K562 (cell line): ENCODE measurements at places on chromosomes 11 and 22. TPM values are rescaled to one million over a fixed set of nuclear protein-coding genes. Genes with fewer than 3 reads are reported as not detected.
A peak's percentile ranks its signal among the peaks of the same experiment; 100 is the strongest.

B3GAT1 gene
- 0.42 and 0.53 TPM in 2 replicates for total RNA-seq

PDGFD gene
- total RNA-seq: 0.11 and 0.22 TPM in 2 replicates

NEFH gene
- 12.7 and 14.5 TPM in 2 replicates for total RNA-seq

TMEM132A gene
- 0.24 and 0.47 TPM in 2 replicates for total RNA-seq

NCAM1 gene
- 0.09 TPM in 2 replicates for total RNA-seq

TCN1 gene
- total RNA-seq: 4.6 and 6.6 TPM in 2 replicates

NLRP6 gene
- total RNA-seq: 0.18 TPM in 1 of 2 replicates, not detected in the other

GDPD4 gene
- total RNA-seq: not detected in 2 replicates

MSANTD2 gene
- 5.1 and 5.3 TPM in 2 replicates for total RNA-seq

GRCh38 chr11:39365809-39366436 lies 2093.5 kb downstream of the LRRC4C start:
- DNase-seq: no peak

GRCh38 chr22:39738746-39739145 lies 154.8 kb downstream of the ENTHD1 start:
- DNase-seq: no peak

DNA sequence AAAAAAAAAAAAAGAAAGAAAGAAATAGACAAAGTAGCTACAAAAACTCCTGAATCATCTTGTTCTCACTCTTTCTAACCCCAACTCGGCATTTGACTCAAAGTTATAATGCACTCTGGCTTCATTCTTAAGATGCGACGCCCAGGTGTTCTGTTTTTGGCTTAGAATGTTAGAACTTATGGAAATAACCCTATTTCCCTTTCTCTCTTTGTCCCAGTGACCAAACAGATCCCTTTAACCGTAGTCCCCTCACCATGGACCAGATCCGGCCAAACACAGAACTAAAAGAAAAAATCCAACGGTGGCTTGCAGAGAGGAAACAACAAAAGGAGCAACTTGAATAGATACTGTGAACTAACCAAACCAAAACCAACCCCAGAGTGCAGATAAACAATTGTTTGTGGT lies 5.3 kb upstream of the ATP5MG start:
- DNase-seq: no peak

- no peak for DNase-seq
These were observed 115.7 kb downstream of the WNT7B start for GRCh38 chr22:45861259-45861658.

- DNase-seq: no peak
These were observed 43.8 kb upstream of the RTL6 start for GRCh38 chr22:44541671-44542319.

- no peak for DNase-seq
These were observed 201.1 kb downstream of the BRD1 start for GRCh38 chr22:49626361-49627216.

DNA sequence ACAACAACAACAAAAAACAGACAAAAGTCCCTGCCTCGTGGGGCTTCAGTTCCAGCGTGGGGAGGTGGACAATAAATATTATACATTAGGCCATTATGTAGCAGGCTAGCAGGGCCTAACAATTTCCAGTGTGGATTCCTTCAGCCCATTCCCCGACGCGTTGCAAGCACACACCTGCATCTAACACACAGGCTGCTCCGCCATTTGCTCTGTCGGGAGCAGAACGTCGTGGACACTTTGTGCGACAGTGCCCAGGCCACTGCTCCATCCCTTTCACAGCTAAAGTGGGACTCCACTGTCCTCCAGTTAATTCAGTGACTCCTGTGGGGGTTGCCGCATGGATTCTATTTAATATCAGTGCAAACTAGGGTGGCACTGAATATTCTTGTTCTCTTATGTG lies 10.9 kb upstream of the FGF3 start:
- no peak for DNase-seq

DNA sequence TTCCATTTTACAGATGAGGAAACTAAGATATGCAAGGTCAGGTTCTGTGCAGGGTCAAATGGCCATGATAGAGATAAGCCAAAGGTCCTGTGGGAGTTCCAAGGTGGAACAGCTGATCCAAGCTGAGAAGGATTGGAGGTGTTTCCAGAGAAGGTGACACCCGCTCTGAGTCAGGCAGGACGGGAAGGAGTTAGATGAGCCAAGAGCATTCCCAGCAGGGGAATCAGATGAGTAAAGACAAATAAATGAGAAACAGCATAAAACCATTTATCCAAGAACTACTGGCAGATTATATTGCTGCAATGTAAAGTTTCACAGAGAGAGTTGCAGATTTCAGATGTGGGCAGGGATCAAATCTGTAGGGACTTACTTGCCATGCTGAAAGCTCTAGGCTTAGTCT lies 18.9 kb upstream of the HEPHL1 start:
- DNase-seq: no peak

GRCh38 chr22:30728826-30729225 lies 34.2 kb downstream of the OSBP2 start:
- no peak for DNase-seq

- no peak for DNase-seq
These were observed 181.8 kb downstream of the BUD13 start for GRCh38 chr11:116590844-116591570.

- DNase-seq: no peak
These were observed 138.0 kb downstream of the TRPC6 start for GRCh38 chr11:101445761-101446160.

- no peak for DNase-seq
These were observed 41.0 kb upstream of the RASSF10 start for GRCh38 chr11:12968101-12968500.

DNA sequence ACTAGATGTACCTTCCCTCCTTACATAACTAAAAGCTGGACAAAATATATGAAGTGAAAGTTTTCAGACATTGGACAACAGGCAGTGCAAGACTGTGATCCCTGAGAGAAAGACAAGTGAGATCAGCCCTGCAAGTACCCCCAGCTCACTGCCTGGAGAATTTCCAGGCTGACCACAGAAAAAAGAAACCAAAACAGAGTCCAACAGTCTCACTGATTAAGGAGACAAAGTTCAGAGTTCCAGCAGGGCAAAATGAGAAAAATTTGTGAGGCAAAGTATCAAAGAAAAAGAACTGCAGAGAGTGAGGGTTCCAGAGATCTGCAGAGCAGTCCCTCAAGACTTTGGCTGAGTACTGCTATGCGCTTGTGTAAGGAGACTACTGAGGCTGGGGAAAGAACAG lies 47.3 kb upstream of the TMEM45B start:
- no peak for DNase-seq

DNA sequence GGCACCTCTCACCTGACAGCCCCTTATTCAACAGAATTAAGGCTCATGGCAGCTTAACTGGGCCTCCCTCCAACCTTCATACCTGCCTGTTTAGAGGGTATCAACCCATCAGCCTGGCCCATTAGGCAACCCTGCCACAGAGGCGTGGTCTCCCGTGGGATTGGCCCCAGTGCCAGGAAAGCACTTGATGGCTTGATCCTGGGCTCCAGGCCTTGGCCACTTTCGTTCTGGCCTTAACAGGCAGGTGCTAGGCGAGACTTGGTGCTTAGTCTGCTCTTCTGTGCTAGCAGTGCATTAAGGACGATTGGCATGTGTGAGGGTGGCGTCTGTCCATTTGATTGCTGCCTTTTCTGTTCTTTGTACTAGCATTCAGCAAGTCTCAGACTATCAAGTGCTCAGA lies 75.2 kb downstream of the CABIN1 start:
- no peak for DNase-seq

DNA sequence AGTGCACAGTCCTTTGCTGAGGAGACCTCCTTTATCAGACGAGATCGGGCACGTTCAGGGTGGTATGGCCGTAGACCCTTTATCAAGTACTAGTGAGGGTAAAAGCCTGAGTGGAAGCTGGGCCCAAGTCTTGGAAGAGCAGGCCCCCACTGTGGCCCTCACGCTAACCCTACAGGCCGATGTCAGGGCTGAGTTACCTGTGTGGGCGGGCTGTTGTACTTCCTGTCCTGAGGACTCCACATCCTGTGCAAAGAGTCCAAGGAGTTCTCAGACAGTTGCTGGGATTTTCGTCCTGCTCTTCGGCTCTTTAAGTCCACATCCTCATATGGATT lies 34.9 kb downstream of the RPL27A start:
- DNase-seq: peak; percentile 25

GRCh38 chr22:46791201-46791731 lies 28.8 kb downstream of the TBC1D22A start:
- no peak for DNase-seq

DNA sequence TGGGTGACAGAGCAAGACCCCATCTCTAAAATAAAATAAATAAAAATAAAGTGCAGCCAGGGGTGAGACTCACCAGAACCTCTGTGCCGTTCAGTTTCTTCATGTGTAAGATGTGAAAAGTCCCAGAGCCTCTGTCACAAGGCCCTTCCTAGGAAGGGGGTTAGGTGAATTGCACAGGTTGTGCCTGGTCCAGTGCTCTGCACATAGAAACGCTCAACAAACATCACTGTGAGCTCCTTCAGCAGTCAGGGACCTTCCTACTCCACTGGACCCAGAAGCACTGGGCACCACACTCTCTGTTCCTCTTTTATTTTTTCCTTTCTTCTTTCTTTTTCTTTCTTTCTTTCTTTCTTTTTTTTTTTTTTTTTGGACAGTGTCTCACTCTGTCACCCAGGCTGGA lies 22.3 kb downstream of the MRPL21 start:
- DNase-seq: no peak

- no peak for DNase-seq
These were observed 6.0 kb downstream of the OSM start for GRCh38 chr22:30260682-30261081.

GRCh38 chr22:44404341-44405020 lies 91.7 kb upstream of the SHISAL1 start:
- no peak for DNase-seq

DNA sequence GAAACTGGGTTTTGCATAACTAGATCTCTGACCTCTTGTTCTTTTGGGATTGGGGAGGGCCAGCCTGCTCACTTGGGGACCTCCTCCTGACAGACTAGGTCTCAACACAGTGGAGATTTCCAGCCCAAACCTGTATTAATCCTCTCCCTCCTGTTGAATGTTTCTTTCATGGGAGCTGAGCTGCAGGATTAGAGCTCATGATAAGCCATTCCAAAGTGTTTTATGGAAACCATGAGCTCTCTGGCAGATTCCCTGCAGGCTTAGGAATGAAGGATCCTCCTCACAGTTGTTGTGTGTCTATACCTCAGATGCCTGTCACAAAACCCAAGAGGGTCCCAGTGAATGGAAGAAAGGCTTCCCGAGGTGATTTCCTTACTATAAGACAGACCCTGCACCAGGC lies 248.4 kb upstream of the B3GAT1 start:
- DNase-seq: no peak

DNA sequence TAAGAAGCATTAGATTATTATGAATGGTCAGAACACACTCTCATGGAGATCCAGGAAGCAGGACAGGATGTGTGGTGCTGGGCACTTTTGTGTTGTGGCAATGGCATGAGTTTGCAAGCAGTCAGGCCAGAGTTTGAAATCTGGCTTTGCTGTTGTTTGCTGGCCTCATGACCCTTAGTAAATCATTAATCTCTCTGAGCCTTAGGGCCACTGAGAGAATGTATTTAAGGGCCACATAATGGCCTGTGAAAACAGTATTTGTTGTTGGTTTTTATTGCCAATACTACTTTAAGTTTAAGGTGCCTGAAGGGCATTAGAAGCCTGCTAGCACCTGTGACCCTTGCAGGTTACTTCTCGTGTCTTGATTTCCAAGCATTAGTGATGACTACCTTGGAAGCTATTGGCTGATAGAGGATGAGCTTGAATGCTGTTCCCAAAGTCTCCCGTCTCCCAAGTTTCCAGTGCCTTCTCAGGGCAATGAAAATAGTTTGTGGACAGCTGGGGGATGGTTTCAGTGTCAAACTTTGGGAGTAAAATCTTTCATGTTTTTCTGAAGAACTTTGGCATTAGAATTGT lies 24.6 kb downstream of the STIM1 start:
- no peak for DNase-seq

DNA sequence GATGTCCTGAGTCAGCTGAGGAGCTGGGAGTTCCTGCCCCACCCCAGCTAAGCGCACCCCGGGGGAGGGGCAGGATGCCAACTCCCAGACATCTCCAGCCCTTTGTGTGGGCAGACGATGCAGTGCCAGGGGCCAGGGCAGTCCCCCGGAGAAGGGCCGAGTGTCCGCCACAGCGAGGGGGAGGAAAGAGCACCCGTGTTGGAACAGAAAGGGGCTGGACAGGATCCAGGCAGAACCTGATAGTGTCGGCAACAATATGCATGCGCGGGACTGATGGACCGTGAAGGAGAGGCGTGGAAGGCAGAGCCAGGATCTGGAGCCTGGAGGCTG lies 1434.7 kb downstream of the BRD1 start:
- DNase-seq: no peak

DNA sequence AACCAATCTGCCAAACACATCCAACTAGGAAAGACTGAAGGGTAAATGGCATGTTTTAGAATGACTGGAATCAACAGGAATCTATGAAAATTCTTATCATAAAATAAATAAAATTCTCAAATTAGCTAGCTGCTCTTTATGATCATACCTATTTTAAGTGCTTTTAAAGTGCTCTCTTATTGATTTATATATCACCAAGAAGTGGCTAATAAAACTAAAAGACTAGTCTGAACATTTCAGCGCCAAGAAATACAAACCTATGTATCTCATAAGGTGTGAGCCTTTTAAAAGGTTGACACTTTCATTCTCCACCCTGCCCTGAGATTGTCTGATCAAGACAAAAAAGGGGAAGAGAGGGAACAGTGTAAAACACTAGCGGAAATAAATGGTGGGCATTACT lies 136.8 kb upstream of the ARHGAP42 start:
- no peak for DNase-seq

- no peak for DNase-seq
These were observed 974.2 kb downstream of the JRKL start for GRCh38 chr11:97364047-97364446.

DNA sequence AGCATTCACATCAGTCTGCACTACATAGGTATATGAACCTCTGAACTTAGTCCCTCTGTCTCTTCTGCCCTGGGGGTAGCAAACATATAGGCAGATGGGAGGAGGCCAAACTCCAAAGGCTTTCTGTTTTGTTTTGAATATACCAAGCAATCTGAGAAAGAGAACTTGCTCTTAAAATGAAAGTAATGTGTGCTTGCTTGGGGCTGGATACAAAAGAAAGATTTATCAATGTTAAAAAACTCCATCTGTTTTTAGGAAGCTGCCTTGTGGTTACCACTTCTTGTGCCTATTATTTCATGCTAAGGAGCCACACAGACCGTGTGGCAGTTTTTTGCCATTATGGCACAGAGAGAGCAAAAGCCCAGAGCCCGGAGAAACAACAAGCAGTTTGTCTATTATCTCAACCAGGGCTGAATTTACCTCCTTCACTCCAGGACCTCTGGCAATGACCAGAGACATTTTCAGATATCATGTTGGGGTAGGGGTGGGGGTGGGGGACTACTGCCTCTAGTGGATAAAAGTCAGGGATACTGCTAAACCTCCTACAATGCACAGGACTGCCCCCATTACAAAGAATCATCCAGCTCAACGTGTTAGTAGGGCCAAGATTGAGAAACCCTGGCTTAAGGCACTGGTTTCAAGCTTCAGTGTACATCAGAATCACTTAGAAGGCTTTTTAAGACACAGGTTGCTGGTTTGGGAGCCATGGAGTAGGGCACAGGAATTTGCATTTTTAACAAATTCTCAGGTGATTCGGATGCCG lies 124.2 kb downstream of the APIP start:
- DNase-seq: peak; percentile 29

- DNase-seq: no peak
These were observed 15.2 kb upstream of the FCHSD2 start for GRCh38 chr11:73157101-73158010.

- DNase-seq: peak; percentile 42
These were observed 1.4 kb downstream of the OR52N2 start for GRCh38 chr11:5809905-5810795.

- peak; percentile 5 for DNase-seq
These were observed 5.0 kb downstream of the ASCL2 start for GRCh38 chr11:2265396-2265795.

- peak; percentile 43 for DNase-seq
These were observed 10.5 kb upstream of the C11orf24 start for GRCh38 chr11:68282141-68282860.
